Type B pancreatic cell (in vitro differentiated cells): ENCODE measurements at places on chromosomes 13 and 19. TPM values are rescaled to one million over a fixed set of nuclear protein-coding genes. Genes with fewer than 3 reads are reported as not detected.

- no peak for DNase-seq
Observed at GRCh38 chr13:74005320-74006157, 128.7 kb downstream of the KLF12 start.

DNA sequence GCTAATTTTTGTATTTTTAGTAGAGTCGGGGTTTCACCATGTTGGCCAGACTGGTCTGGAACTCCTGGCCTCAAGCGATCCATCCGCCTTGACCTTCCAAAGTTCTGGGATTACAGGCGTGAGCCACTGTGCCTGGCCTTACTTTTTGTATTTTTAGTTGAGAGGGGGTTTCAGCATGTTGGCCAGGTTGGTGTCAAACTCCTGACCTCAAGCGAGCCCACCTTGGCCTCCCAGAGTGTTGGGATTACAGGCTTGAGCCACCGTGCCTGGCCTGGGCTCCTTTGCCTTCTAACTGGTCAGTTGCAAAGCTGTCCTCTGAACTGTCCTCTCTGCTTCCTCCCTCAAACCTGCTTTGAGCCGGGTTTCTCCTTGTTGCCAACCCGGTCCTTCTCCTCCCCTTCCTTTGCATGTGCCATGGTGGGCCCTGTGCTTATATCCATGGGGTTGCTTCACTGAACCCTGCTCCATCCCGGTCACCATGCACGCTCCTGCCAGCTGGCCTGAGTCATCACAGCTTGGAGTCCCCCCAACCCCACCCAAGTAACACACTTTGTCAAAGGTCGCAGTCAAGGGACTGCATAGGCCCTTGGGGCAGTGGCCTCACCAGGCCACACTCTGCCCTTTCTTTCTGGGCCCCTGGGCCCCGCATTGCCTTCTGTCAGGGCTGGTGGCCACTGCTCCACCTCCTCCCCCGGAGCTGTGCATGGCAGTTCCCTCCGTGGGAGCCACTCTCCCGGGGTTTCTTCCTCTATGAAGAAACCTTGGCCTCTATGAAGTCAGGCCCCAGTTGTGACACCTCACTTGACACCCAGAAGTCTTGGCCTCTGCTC, 21.2 kb downstream of the WTIP start:
- no peak for DNase-seq

Gene ZNF492
- not detected in 2 replicates for total RNA-seq

- no peak for DNase-seq
Observed at GRCh38 chr19:35657904-35658700, 8.2 kb upstream of the UPK1A start.

DNA sequence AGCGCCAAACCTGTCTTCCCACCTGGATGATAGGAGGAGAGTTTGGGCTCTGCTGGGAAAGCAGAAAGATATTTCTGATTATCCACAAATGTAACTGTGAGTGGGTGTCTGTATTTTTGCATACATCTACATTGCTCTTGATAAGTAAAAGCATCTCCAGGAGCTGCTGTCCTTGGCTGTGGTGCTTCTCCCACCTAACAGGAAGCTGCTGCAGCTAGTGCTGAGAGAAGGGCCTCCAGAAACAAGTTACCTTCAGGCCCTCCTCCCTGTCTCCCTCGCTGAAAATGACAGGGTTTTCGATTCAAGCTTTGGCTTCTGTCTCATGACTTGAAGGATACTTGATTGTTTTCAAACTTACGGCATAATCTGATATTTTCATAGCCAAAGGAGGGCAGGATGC, 90.1 kb downstream of the FOXO1 start:
- no peak for DNase-seq

DNA sequence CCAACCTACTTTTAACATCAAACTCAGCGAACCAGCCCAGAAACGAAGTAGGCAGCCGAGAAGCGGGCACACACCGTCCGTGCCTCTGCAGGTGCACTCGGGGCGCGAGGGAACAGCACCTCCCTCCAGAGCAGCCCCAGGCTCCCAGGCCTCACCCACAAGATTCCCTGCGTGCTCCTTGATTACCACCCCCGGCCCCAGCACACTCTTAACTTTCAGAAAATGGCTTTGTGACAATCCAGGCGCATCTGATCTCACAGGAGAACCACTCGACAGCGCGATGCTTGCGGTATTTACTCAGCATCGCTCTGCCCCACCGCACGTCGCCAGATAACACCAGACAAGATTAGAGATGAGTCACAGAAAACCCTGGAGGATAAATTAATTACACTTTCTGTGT, 134.9 kb upstream of the SPACA7 start:
- peak; percentile 20 for DNase-seq

DNA sequence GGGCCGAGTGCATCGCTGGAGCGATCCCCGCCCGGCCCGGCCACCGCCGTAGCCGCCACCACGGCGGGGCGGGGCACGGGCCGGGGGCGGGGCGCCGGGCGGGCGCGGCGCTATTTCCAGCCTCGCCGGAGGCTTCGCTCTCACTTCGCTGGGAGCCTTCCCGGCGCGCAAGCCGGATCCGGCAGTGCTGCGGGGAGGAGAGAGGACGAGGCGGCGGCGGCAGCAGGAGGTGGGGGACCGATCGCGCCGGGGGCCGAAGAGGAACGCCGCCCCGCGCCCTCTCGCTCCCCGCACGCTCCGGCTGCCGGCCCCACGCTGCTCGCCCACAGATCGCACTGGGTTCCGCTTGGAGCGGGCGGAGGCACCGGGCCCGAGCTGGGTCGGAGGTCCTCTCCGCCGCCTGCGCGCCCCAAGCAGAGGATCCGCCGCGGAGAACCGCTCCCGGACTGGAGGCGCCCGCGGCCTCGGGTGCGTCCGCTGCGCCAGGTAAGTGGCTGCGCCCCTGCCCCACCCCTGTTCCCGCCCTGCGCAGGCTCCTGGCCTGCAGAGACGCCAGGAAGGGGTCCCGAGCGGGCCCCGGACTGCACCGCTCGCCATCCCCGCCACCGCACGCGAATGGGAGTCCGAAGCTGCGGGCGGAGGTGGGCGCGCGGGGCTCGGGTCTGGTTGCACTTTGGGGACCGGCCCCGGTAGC, at the start of gene CHST8:
TSS of gene CHST8 (plus strand) at position 143 of the 694 bp plus-strand sequence. CDS start 67,309 bp downstream, outside the sequence.
- DNase-seq = no peak

GRCh38 chr13:41053384-41053826, 7.9 kb upstream of the WBP4 start:
- no peak for DNase-seq

DNA sequence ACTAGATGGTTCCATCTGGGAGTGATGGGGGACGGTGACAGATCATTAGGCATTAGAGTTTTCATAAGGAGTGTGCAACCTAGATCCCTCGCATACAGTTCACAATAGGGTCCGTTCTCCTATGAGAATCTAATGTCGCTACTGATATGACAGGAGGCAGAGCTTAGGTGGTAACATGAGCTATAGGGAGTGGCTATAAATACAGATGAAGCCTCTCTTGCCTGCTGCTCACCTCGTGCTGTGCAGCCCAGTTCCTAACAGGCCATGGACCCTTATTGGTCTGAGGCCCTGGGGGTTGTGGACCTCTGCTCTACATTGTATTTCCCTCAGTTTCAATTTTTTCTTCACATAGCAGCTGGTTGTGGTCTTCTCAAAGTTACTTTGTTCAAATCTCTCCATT, 56.5 kb downstream of the CDK8 start:
- DNase-seq = no peak
